Muscle of back (tissue), 13 donors: ENCODE measurements at places on chromosomes 5 and 9. TPM values are rescaled to one million over a fixed set of nuclear protein-coding genes. Genes with fewer than 3 reads are reported as not detected.

DNA sequence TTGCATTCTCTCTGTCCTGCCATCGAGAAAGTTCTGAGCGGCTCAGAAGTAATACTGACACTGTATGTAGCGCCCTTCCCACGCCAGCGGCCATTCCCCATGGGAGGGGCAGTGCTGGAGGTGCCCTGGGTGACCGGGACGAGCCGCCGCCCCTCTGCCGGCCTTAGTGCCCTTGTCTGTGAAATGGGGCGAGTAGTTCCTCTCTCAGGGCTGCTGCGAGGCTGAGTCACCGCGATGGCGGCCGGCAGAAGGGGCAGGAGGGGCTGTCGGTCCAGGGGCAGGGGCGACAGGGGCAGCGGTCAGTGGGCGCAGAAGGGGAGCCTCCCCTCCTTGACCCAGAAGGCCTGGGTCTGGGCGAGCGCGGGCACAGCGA, 148.9 kb downstream of the GAPVD1 start:
- no peak for DNase-seq

GRCh38 chr5:132019857-132020555, 8.5 kb upstream of the ACSL6 start:
- DNase-seq: no peak

DNA sequence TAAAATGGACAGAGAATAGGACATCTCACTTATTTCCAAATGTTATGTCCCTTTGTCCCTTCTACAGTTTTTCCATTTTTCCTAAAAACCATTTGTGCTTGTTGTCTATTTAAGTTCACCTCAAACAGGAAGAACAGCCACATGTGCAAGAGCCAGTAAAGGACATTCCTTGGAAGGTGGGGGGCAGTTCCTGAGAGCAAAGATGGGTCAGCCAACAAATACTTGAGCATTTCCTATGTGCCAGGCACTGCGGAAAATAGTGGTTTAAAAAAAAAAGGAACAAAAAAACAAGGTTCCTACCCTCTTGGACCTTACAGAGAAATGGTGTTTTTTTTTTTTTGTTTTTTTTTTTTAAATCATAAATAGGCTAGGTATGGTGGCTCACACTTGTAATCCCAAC, 26.8 kb downstream of the ANP32B start:
- DNase-seq: no peak

The INPP5E gene
- polyA plus RNA-seq: 9.8 TPM

The CCDC192 gene
- polyA plus RNA-seq: 1.1 TPM

The PTGS1 gene
- 5.3 TPM for polyA plus RNA-seq

The SPDL1 gene
- polyA plus RNA-seq: 17.0 TPM

GRCh38 chr9:21661626-21662025, 140.8 kb upstream of the MTAP start:
- no peak for DNase-seq

The LECT2 gene
- polyA plus RNA-seq: not detected

The MLANA gene
- polyA plus RNA-seq: 0.51 TPM

- peak; percentile 38 for DNase-seq
These were observed 78.3 kb downstream of the CEP120 start for GRCh38 chr5:123344816-123345426.

DNA sequence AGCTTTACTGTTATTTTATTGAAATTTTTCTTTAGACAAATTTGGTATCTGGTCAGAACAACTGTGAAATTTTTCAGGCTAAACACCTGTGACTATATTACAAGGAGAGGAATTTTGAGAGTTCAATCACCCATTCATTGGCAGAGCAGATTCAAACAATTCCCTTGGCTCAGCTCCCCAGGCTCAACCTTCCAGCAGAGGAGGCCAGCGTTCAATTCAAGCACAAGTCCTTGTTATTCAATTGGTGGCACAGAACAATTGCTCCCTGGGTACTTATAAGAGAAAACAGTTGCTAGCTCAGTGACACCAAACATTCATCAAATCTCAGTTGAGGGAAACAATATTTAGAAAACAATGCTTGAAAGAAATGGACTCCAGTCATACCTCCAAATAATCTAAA, 83.3 kb downstream of the SUSD1 start:
- DNase-seq: no peak

DNA sequence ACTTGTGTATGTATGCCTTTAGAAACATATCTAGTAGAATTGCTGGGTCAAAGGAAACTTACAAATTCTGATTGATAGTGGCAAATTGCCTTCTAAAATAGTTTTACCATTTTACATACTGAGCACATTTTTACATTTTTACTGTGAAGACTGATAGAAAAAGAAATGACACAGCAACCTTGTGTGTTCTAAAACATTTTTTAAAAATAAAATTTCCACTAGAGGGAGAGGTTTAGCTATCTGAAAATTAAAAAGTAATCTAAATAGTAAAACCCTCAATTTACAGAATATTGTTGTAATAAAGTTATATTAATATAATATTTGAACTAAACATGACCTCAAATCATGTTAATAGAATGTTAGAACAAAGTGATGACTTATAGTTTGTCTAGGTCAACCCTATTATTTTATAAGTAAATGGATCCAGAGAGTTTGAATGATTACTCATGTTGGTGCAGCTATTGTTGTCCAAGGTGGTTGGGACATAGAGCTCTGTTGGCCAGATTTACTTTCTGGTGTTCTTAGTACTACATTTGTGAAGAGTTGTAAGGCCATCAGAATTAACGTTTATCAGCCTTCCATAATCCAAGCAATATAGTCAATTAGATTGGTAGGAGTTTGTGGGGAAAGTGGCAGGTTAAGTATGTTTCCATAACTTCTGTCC, 17.2 kb downstream of the CENPP start:
- DNase-seq: no peak

DNA sequence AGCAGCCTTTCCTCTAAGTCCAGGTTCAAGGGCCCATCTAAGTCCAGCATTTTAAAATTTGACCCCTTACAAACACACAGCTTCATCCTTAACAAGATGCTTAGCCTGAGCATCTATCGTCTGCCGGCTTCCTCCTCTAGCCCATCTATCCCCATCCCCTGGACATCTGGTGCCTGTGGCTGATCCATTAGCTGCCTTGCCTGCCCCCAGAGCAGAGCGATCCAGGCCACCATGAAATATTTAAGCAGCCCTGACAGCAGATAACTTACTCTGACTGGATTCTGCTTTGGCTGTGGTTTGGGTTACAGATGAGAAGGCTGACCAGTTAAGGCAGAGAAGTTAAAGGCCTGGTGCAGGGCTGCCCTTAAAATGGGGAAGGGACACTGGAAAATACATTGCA, 30.9 kb upstream of the CPEB4 start:
- DNase-seq: no peak

- peak; percentile 68 for DNase-seq
These were observed 35.5 kb upstream of the ADAMTSL1 start for GRCh38 chr9:18438300-18438925.

The LCN1 gene
- polyA plus RNA-seq: not detected
